NCI-H1092 treated with DMSO at 0.1 percent for 48 hours (cell line): ENCODE measurements at places on chromosomes 1 and 21.

GRCh38 chr1:167420510-167420909, 97.8 kb downstream of the CD247 start:
- no peak for DNase-seq

DNA sequence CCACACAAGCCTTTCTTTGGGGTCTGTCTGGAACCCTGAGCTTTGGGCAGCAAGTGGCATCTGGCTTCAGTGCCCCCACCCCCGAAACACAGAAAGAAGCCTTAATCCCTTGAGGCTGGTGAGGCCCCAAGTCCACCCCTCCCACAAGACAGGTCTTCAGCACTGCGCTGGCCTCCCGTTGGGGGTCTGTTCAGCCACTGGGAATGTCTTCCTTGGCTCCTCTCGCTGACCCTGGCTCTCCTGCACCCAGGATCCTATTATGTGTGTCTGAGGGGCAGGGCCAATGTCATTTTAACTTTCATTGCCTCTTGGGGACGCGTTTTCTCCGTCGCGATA, 26.9 kb downstream of the ATP8B2 start:
- DNase-seq = no peak

DNA sequence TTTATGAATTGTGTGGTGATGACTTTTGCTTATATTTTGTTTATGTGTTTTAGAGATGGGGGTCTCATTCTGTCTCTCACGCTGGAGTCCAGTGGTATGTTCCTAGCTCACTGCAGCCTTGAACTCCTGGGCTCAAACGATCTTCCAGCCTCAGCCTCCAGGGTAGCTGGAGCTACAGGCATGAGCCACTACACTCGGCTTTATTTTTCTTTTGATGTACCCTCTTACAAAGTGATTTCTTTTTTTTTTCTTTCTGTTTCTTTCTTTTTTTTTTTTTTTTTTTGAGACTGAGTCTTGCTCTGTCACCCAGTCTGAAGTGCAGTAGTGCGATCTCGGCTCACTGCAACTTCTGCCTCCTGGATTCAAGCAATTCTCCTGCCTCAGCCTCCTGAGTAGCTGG, 46.8 kb downstream of the CD247 start:
- no peak for DNase-seq

DNA sequence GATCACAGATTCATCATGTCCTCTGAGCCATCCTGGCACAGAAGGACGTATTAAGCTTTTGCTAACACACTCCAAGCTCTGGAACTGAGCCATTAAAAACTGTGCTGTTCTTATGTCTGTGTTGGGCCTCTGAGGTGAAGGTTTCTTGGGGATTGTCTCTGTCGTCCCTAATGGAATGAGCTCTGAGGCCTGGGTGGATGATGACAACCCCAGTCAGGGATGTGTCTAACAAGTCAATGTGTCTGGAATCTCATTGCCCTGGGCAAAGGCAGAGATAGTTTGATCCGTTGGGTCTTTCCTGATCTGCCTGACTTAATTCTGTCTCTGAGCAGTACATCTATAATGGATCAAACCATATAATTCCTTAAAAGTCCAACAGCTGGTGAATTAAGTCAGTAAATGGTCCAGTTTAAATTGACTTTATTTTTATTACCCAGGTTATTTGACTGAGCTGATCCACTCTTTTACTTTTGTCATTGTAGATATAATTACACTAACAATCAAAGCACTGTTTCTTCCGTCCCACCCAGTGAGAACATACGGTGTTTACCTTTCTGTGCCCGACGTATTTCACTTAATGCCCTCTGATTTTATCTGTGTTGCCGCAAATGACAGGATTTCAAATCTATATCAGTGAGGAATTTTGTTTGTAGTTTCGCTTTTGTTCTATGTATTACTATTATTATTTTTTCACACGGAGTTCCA, 38.8 kb upstream of the OR2B11 start:
- no peak for DNase-seq
